Fibroblast of skin of right biceps (primary cell): ENCODE measurements at places on chromosomes 16 and 17.

DNA sequence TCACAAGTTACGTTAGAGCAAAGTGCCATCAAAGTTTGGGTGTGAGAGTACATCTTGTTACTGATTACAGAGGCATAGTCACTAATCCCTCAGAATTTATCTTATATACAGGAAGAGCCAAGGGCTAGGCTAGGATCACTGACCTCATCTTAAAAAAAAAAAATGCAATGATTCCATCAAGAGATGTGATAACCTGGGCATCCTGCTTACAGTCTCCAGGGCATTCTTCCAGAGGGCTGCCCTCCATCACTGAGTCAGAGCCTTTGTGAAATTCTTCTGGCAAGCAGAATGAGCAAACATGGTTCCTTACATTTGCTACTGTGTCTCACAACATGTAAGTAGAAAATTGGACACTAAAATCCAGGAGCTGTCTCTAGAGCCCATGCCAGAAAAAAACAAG is 410.6 kb downstream of the ZFHX3 start:
- DNase-seq, result peak; percentile 72

DNA sequence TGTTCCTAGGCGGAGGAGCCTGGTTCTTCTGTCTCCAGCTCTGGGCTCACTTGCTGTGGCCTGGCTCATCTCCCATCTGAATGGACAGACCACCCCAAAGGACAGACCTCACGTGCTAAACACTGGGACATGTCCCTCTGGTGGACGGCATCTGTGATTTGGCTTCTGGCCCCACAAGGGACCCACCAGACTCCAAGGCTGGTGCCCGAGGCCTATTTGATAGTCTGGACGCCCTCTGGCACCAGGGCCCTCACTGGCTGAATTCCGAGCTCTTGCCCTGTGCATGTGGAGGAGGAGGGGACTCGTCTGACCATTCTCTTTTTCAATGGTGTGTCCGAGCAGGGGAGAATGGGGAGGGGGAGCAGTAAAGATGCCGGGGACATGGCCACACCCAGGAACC is 62.8 kb upstream of the LGALS9 start:
- no peak for DNase-seq

GRCh38 chr17:32553168-32553567 is 66.4 kb downstream of the CDK5R1 start:
- DNase-seq, result no peak

DNA sequence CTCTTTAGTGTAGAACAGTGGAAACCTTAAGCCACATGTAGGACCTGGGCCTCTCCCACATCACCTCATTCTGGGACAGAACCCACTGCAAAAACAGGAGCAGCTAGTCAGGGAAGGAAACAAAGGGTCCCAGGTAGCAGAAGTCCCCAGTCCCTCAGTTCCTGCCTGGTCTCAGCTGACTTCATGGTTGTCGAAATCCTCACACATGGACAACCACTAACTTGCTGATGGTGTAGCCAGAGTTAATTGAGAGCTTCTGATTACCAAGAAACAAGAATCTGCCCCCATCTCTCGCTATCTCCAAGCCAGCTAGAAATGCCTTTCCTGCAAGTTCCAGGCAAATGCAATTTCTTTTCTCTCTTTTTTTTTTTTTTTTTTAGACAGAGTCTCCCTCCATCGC is 3.6 kb upstream of the ARL5C start:
- DNase-seq, result no peak

DNA sequence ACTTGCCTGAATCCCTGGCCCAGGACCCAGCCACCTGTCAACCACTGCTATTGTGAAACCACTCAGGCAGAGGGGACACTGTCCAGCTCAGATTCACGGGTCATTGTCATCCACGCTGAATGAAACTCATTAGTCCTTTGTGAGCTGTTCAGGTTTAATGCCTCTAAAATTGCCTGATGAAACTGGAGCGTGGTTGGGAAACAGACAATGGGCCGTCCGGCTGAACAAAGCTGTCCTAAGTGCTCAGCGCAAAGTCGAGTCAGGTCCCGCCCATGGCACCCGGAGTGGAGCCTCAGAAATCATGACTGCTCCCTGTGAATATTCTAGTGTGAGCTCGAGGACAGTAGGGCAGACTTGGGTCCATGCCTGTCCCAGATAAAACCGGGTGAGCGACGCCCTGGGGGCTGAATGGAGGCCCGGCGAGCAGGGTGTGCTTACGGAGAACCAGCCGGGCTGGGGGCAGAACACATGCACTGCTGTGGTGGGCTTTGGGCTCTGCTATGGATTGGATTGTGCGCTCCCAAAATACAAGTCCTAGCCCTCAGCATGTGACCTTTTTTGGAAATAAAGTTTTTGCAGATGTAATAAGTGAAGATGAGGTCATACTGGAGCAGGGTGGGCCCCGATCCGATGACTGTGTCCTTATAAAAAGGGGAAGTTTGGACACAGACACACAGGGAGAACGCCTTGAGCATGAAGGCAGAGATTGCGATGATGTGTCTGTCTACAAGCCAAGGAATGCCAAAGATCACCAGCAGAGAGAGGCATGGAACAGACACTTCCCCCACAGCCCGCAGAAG is 12.9 kb upstream of the CMIP start:
- peak; percentile 84 for DNase-seq

- peak; percentile 38 for DNase-seq
Observed at GRCh38 chr16:2532494-2533141, 1.4 kb upstream of the CEMP1 start.

DNA sequence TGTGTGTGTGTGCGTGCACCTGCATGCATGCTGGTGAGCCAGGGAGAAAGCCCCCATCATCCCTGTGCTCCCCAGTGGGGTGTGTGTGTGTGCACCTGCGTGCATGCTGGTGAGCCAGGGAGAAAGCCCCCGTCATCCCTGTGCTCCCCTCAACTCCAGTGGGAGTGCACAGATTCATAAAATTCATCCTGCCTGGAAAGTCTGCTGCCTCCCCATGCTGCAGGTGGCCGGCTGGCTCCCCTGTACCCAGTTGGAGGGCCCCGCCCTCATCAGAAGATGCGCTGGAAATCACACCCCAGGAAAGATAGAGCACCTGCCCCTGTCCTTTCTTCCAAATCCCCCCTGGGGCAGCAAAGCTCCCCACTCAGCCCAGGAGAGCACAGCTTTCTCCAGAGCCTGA is 84.8 kb upstream of the DOC2B start:
- no peak for DNase-seq

GRCh38 chr17:80817321-80817845 is 174.3 kb upstream of the CHMP6 start:
- no peak for DNase-seq

DNA sequence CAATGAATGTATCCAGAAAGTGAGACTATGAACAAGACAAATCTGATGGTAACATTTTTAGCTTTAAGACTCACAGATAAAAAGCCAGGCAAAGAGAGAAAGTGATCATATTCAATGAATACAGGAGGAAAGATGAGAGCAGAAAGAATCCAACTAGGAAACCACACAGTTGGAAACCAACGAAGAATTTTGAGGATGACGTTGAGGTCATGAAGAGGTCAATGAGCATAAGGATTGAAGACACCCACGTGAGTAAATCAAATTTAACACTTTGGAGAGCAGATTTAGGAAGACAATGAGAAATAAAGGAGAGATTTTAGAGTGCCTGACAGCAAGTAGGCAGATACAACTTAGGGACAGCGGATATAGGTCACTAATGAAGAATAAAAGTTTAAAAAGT is 948.1 kb downstream of the KCNJ2 start:
- DNase-seq, result peak; percentile 64

DNA sequence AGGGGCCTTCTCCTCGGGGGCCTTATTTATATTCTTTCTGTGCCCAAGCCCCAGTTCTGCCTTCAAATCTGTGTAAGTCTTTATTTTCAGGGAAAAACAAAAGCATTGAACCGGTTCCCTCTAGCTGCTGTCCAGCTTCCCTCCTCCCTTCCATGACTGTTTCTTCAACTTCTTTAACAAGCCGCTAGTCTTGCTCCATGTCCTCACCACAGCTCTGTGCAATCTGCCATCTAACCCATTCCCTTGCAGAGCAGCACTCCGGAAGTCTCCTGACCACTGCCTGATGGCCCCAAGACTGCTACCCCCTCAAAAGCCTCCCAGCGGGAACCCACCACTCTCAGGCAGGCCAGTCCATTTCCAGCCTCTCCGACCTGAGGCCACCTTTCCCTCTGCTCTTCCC is 16.9 kb downstream of the EMC8 start:
- no peak for DNase-seq

GRCh38 chr16:65754820-65755691 is 611.4 kb upstream of the CDH5 start:
- DNase-seq, result peak; percentile 68

DNA sequence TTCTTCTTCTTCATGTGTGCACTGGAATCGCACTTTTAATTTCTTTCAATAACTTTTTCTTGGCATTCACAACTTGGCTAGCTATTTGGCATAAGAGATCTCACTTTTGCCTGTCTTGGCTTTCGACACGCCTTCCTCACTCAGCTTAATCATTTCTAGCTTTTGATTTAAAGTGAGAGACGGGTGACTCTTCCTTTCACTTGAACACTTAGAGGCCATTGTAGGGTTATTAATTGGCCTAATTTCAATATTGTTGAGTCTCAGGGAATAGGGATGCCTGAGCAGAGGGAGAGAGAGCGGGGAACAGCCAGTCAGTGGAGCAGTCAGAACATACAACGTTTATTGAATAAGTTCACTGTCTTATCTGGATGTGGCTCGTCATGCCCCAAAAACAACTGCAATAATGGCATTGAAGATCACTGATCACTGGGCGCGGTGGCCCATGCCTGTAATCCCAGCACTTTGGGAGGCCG is 200.3 kb downstream of the SEC14L1 start:
- no peak for DNase-seq

DNA sequence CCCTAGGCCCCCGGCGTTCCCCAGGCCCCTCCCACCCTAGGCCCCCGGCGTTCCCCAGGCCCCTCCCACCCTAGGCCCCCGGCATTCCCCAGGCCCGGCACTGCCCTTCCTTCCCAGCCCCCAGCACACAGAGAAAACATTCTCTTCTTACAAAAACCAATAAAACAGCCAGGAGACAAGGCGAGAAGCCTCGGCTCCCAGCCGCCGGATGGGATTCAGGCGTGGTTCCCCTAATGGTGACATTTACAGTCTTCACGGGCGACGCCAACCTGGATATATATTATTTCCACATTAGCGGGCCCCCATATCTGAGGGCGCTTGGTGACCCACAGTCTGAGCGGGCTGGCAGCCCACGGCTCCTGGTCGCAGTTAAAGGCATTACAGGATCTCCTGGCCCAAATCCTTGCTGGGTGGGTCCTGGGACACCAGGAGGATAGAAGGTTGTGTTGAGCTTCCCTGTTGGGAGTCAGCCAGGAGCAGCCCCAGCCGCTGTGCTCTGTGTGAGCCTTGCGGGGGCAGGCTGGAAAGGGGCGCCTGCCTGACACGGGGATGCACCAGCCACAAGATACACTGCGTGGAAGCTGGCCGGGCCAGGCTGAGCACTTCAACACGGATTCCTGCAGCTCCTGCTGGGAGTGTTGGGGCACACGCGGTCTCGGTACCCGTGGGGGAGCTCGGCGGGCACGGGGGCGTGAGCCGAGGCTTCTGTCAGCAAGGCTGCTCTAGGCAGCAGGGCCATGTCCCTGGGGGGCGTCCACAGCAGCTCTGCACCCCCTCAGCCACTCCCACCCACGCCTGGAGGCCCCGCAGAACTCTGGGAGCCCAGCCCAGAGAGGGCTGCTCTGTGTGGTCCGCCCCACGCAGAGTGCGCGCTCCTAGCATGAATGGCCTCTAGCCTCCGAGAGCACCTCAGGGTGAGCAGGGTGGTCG is 83.7 kb downstream of the LMF1 start:
- DNase-seq, result peak; percentile 2

- no peak for DNase-seq
Observed at GRCh38 chr16:50036426-50036825, 11.4 kb downstream of the CNEP1R1 start.

GRCh38 chr16:14427371-14427948 is 202.6 kb downstream of the PARN start:
- peak; percentile 47 for DNase-seq

DNA sequence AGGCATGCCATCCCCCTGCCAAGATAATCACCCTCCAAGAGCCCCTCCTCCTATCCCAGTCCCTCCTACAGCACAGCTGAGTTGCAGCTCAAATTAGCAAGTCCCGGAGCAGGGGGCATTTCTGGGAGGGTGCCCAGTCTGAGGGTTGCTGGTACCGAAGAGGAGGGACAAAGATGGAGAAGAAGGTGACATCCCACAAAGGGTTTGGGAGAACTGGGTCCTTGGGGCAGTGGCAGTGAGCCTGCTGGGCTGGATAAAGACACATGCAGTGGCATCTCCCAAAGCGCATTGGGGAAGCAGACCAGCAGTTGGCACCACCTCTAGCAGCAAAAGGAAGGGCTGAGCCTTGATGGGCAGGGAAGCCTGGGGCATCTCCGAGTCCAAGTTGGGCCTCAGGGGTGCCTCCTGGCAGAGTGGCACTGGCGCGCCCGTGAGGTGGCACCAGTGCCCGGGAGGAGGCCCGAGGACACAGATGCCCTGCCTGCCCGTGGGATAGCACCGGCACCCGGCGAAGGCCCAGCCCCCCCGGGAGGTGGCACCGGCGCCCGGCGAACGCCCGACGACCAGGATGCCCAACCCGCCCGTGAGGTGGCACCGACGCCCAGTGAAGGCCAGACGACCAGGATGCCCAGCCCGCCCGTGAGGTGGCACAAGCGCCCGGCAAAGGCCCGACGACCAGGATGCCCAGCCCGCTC is 622 bp downstream of the TOM1L2 start:
- no peak for DNase-seq

DNA sequence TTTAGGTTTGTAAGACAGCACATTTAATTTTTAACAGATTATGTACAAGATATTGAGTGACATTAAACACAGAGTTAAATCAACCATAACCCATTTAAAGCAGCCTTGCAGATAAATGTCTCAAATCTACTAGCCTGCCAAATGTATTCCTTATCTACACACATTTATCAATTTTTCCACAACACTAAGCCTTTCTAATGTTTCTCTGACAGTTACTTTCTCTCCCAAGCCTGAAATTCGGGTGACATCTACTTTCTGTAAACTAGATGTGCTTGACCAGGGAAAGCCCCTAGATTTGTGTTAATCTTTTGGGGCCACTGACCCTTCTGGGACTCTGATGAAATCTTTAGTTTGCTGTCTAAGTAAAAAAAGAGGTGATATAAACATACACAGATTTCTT is 69.0 kb downstream of the CDH13 start:
- no peak for DNase-seq

DNA sequence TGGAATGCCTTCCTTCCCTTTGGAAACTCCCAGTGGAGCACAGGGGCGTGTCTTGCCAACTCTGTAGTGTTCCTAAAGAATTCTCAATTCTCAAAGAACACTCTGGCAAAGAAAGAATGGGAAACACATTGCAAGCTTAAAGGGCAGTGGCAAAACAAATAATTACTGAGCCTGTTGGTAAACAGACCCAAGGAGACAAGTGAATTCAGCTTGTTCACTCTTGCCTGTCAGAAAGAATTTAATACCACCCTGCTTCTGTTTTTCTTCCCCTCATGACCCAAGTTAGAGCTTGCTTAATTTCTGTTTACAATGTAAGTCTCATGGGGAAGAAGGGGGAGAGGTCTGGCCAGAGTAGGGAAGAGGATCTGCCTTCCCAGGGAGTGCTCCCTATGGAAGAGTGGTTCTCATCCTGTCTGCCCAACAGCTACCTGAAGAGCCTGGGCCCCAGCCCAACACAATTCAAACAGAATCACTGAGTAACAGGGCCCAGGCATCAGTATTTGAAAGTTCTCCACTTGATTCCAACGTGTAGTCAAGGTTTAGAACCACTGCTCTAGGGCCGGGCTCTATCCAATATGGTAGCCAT is 386.0 kb downstream of the SLC39A11 start:
- no peak for DNase-seq

- no peak for DNase-seq
Observed at GRCh38 chr16:66041907-66042306, 324.6 kb upstream of the CDH5 start.

- no peak for DNase-seq
Observed at GRCh38 chr16:10678655-10679054, 16.1 kb downstream of the TEKT5 start.

- DNase-seq, result no peak
Observed at GRCh38 chr16:9264067-9264466, 172.6 kb downstream of the HAPSTR1 start.
